Bronchus fibroblast of lung (primary cell): ENCODE measurements at places on chromosomes 3 and 15. TPM values are rescaled to one million over a fixed set of nuclear protein-coding genes. Genes with fewer than 3 reads are reported as not detected.

GABRG3 gene
- total RNA-seq: not detected in 2 replicates

MYO5C gene
- total RNA-seq: 0.15 and 0.50 TPM in 2 replicates

TRPM1 gene
- total RNA-seq: not detected in 2 replicates

CASR gene
- not detected in 2 replicates for total RNA-seq

MORC1 gene
- not detected in 2 replicates for total RNA-seq

ASB14 gene
- not detected in 2 replicates for total RNA-seq

STX19 gene
- not detected in 2 replicates for total RNA-seq

LSM3 gene
- 14.6 and 20.0 TPM in 2 replicates for total RNA-seq

KIF15 gene
- total RNA-seq: 14.4 and 15.5 TPM in 2 replicates

NANOGP8 gene
- total RNA-seq: not detected in 2 replicates

LHFPL4 gene
- not detected in 2 replicates for total RNA-seq

CNTN4 gene
- total RNA-seq: not detected in 2 replicates

GOLIM4 gene
- 26.5 and 29.4 TPM in 2 replicates for total RNA-seq

TM4SF18 gene
- total RNA-seq: under 0.01 TPM in 1 of 2 replicates, not detected in the other

DAZL gene
- total RNA-seq: not detected in 2 replicates
